Upper lobe of left lung (tissue), 6 donors: ENCODE measurements at places on chromosomes 11 and 22.
A peak's percentile ranks its signal among the peaks of the same experiment; 100 is the strongest.

- no peak for DNase-seq
Observed at GRCh38 chr22:38204784-38205183, 3.0 kb downstream of the MAFF start.

DNA sequence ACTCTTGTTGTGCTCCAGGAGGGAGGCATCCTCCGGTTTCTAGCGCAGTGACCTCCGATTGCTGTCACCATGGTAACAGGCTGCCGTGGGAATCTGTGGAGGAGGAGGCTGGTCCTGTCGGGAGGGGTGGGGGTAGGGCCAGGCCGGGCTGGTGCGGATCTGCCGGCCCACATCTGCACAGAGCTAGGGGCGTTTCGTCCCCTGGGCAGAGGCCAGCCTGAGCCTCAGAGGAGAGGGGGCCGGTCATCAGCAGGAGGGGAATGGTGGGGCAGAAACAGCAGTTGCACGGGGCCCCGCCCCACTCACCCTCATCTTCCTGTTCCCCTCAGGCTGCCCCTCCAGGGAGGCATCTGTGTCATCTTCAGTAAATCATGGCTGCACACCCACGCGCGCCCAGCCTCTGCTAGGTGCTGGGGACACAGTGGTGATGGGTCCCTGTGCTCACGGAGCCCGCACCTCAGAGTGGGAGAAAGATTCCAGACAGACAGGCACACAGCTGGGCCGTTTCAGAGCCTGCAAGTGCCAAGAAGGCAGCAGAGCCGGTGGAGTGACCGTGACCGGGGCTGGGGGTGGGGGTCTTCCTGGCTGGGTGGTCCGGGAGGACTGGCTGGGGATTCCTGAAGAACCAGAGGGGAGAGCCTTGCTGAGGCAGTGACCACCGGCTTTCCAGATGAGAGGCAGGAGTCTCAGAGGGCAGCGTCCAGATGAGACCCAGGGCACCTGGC is 120.5 kb downstream of the CACNA1I start:
- no peak for DNase-seq

GRCh38 chr11:48184452-48184851 is 32.2 kb upstream of the OR4B1 start:
- no peak for DNase-seq

DNA sequence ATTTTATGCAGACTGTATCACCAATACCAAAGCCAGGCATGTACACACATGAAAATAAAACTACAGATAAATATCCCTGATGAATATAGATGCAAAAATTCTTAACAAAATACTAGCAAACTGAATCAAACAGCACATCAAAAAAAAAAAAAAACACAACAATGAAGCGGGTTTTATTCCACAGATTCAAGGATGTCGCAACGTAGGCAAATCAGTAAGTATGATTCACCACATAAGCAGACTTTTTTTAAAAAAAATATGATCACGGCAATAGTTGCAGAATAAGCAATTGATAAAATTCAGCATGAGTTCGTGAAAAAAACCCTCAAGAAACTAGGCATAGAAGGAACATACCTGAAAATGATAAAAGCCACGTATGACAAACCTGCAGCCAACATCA is 21.3 kb downstream of the OR51F1 start:
- no peak for DNase-seq

- DNase-seq = no peak
Observed at GRCh38 chr11:70740488-70740851, 342.1 kb downstream of the CTTN start.

DNA sequence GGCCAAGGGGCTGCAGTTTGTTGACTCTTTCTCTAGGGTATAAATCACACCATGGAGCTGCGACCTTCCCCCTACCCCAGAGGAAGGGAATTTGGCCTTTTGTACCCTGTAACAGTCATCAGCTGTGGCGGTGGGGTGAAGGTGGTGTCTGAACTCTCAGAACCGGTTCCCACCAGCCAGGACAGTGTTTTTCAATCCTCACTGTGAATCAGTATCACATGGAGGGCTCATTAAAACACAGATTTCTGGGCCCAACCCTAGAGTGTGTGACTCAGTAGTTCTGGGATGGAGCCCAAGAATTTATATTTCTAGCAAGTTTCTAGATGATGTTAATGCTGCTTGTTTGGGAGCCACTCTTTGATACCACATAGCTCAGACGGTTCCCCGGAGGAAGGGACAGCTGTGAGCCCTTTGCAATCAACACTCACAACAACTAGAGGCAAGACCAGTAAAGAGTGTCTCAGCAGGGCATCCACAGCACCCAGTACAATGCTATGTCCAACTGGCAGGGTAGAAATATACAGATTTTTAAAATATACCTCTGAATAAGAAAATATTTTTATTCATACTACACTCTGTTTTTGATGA is 43.9 kb upstream of the FAT3 start:
- DNase-seq = no peak

- peak; percentile 96 for DNase-seq
Observed at GRCh38 chr11:35943713-35944502, at the start of gene LDLRAD3. Gene LDLRAD3 (plus strand): TSS chr11:35944062. CDS start chr11:35944099, 37 bp downstream.

- no peak for DNase-seq
Observed at GRCh38 chr11:117172724-117173421, 5.7 kb upstream of the SIDT2 start.

GRCh38 chr11:61715867-61716266 is 35.7 kb downstream of the DAGLA start:
- no peak for DNase-seq

GRCh38 chr11:66339162-66339675 is 3.0 kb upstream of the RIN1 start:
- no peak for DNase-seq

DNA sequence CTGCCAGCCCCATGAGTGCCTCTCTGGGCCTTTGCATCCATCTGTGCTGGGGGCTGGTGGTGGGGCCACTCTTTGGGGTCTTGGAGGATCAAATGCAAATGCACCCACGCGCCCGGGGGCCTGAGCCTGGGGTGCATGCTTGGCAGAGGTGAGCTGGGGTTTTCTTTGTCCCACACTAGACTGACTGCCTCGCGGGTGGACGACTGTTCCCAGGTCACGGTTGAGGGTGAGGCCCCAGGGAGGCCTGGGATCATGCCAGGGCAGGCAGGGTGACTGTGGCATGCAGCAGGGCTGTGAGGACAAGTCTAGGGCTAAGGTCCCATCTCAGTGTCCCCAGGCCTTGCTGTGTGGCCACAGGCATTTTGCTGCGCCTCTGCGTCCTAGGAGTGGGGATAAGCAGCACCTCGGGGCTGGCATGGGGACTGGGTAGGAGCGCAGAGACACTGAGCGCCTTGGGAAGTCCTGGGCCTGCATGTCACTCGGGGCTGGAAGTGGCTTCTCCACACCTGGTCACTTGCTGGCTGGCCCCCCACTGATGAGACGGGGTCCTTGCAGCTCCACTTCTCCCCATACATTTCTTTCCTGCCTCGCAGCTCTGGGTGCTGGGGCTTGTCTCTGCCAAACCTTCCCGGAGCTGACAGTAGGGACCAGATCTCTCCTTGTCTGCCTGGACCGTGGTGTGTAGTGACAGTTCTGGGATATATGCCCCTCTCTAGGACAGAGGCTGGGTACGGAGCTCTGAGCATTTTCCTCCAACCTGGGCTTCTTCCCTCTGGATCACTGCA is 133.1 kb downstream of the CTTN start:
- no peak for DNase-seq

- DNase-seq = no peak
Observed at GRCh38 chr11:84193706-84194105, 907.5 kb upstream of the CCDC90B start.

- DNase-seq = no peak
Observed at GRCh38 chr11:107040433-107041087, 22.3 kb upstream of the GUCY1A2 start.
